ENCODE measurements at places on chromosomes 12 and 14. TPM values are rescaled to one million over a fixed set of nuclear protein-coding genes. Genes with fewer than 3 reads are reported as not detected.

The PRB2 gene
- not detected for total RNA-seq

The TSHR gene
- total RNA-seq = not detected

The AQP6 gene
- not detected for total RNA-seq

The DDN gene
- under 0.01 TPM for total RNA-seq

The FOXA1 gene
- 0.39 TPM for total RNA-seq

The MMP14 gene
- 246 TPM for total RNA-seq

The KRT6A gene
- total RNA-seq = not detected

The MANSC1 gene
- total RNA-seq = 31.1 TPM

The NPFF gene
- not detected for total RNA-seq

The DMAC2L gene
- total RNA-seq = 8.9 TPM

The BCL2L14 gene
- not detected for total RNA-seq

The LHX5 gene
- total RNA-seq = not detected
